ENCODE measurements at places on chromosomes 1 and 21.

GRCh38 chr1:107940701-107941100 lies 24.3 kb downstream of the VAV3 start:
- DNase-seq = no peak

DNA sequence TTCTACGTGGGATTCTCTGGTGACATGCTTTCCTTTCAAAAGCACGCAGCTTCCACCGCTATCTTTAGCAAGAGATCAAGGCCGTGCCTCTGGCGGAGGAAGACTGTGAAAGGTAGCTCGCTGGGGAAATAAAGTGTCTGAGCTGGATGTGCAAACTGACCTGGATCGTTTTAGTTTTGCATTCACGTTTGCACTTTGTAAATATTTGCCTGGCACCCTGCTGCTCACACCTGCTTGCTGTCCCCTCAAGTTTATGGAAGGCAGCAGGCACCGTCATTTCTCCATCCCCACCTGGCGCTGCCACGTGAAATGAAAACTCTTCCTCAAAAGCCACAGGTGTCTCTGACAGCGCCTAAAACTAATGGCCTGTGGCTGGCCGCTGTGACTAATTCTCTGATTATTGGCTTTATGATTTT lies 44.0 kb upstream of the TARDBP start:
- no peak for DNase-seq

DNA sequence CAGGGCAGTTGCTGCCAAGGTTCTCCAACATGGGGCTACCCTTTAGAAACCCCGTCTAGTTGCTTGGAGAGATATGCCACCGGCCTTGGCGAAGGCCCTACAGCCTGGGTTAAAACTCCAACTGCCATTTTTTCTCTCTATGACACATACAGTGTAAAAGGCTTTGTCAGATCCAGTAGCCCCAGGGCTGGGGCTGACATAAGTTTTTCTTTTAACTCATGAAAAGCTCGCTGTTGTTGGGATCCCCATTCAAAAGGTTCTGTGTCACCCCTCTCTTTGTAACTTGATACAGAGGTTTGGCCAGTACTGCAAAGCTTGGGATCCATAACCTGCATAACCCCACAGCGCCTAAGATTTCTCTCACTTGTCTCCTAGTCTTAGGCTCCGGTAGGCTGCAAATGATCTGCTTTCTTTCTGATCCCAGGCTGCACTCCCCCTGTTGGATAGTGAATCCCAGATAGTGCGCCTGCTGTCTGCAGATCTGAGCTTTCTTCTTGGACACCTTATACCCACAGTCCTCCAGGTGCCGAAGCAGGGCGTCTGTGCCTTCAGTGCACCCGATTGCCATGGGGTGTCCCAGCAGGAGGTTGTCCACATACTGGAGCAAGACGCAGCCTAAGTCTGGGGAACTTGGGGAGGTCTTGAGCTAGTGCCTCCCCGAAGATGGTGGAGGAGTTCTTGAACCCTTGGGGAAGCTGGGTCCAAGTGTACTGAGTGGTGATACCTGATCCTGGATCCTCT lies 406.2 kb downstream of the TGFB2 start:
- DNase-seq = no peak

DNA sequence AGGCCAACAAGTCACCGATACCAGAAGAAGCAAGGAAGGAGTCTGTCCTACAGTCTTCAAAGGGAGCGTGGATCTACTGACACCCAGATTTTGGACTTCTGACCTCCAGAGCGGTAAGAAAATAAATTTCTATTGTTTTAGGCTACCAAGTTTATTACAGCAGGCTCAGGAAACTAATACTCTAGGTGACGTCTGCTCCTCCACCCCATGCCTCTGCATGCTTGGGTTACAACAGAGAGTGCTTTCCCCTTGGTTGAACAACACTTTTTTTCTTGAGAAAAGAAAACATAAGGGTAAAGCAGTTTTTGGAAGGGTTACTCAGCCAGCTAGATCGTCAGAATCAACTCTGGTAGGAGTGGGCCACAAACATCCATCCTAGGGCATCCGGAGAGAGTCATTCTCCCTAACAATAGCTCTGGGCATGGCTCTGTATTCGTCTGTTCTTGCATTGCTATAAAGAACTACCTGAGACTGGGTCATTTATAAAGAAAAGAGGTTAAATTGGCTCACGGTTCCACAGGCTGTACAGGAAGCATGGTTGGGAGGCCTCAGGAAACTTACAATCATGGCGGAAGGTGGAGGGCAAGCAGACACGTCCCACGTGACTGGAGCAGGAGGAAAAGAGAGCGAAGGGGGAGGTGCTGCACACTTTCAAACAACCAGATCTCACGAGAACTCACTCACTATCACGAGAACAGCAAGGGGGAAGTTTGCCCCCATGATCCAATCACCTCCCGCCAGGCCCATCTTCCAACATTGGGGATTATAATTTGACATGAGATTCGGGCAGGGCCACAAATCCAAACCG lies 22.2 kb upstream of the DNAJC11 start:
- no peak for DNase-seq

DNA sequence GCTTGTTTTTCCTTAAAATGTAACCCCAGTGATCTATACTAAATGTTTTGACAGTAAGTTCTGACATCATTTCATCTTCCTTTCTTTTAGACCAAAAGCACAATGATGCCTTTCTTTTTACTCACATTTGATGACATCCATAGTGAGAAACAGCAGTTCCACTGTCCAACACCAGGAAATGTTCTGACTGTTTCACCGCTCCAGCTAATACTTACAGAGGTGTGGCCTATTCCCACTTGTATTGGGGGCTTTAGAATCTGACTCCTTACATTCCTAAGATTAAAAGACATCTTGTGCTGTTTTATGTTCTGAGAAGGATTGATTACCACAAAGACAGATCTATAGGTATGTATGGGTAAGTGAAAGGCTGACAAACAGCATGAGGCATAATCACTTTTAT lies 1018.2 kb upstream of the PRMT6 start:
- DNase-seq = no peak

- peak; percentile 65 for DNase-seq
Observed at GRCh38 chr1:43934101-43934985, 742 bp downstream of the ARTN start.

DNA sequence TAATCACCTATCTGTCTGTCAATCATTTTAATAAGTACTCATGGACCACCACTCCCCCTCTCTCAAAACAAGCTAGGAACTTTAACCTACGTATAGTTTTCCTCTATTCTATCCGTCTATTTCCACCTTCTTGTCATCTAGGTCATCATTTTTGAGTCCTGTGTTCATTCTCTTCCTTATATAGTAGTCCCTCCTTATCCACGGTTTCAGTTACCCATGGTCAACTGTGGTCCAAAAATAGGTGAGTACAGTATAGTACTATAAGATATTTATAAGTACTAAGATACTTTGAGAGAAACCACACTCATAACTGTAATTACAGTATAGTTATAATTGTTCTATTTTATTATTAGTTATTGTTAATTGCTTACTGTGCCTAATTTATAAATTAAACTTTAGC lies 7.5 kb downstream of the PKN2 start:
- no peak for DNase-seq

Measured in HT-29 (cell line).